ENCODE measurements at places on chromosomes 11 and 22. TPM values are rescaled to one million over a fixed set of nuclear protein-coding genes. Genes with fewer than 3 reads are reported as not detected.

The OR2D2 gene
- not detected for total RNA-seq

The LARGE2 gene
- not detected for total RNA-seq

The ACRV1 gene
- total RNA-seq: not detected

The PPM1F gene
- 11.9 TPM for total RNA-seq

The MS4A6A gene
- total RNA-seq: 22.6 TPM

The PKP3 gene
- 0.75 TPM for total RNA-seq

The OR51B4 gene
- not detected for total RNA-seq

The GALNT18 gene
- 8.3 TPM for total RNA-seq

The ALG9 gene
- 20.3 TPM for total RNA-seq

The THY1 gene
- total RNA-seq: 1.1 TPM

The USP2 gene
- total RNA-seq: 133 TPM

The ZNF408 gene
- total RNA-seq: 7.7 TPM

The HEPHL1 gene
- not detected for total RNA-seq

The ZP1 gene
- total RNA-seq: not detected

The HBG2 gene
- not detected for total RNA-seq

The SVIP gene
- total RNA-seq: 29.1 TPM

The C11orf86 gene
- total RNA-seq: not detected

The EMID1 gene
- 0.36 TPM for total RNA-seq

The ST3GAL4 gene
- 6.2 TPM for total RNA-seq

The TUB gene
- total RNA-seq: 4.6 TPM

The SEZ6L gene
- 0.06 TPM for total RNA-seq

The GPR83 gene
- 0.06 TPM for total RNA-seq

The IL10RA gene
- total RNA-seq: 3.4 TPM

The AASDHPPT gene
- total RNA-seq: 34.7 TPM

All from psoas muscle (tissue), 8 donors.